ENCODE measurements at places on chromosomes 1 and 21.

DNA sequence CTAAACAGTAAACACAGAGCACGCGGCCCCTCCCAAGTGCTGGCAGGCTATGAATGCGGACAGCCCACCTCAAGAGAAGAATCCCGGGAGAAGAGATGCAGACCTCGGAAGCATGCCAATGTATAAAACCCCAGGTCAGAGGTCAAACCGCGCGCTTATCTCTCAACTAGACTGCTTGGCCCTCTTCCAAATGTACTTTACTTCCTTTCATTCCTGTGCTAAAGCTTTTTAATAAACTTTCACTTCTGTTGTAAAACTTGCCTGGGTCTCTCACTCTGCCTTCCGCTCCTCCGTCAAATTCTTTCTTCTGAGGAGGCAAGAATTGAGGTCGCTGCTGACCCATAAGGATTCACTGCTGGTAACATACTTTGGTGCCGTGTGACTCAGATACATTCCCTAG lies 216.0 kb downstream of the S1PR1 start:
- DNase-seq = no peak

DNA sequence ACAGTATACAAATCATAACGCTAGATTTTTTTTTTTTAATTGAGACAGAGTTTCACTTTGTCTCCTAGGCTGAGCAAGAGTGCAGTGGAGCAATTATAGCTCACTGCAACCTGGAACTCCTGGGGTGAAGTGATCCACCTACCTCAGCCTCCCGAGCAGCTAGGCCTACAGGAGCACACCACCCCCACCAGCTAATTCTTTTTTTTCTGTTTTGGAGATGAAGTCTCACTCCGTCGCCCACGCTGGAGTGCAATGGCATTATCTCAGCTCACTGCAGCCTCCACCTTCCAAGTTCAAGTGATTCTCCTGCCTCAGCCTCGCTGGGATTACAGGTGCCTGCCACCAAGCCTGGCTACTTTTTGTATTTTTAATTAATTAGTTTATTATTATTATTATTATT lies 21.3 kb downstream of the NPR1 start:
- no peak for DNase-seq

DNA sequence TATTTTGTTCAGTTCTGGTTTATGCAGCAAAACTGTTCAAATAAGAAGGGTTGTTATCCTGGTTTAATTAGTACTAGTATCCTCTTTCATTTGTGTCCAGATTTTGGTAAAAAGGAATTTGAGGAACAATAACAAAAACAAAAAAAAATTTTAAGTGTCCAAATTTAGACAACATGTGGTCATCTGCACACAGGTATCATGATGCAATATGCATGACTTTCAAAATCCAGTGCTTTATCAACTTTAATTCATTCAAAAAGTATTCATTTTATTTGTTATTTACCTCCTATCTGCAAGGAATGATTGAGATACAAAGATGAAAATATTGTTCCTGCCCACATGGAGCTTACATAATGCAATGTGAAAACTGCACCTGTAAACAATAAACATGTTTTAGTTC lies 16.7 kb upstream of the MAGI3 start:
- DNase-seq = no peak

- no peak for DNase-seq
These were observed 58.5 kb upstream of the BCL10 start for GRCh38 chr1:85334962-85335361.

All from GM03348 (cell line).